GM03348 (cell line): ENCODE measurements at places on chromosomes 1 and 21.

DNA sequence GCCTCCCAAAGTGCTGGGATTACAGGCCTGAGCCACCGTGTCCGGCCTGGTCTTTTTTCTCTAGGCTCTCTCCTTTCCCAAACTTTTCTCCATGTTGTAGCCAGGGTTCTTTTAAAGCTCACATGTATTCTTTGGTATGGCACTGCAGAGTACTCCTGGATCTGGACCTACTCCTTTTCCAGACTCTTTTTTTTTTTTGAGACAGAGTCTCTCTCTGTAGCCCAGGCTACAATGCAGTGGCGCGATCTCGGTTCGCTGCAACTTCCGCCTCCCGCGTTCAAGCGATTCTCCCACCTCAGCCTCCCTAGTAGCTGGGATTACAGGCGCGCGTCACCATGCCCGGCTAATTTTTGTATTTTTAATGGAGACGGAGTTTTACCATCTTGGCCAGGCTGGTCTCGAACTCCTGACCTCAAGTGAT is 602 bp upstream of the MED18 start:
- DNase-seq, result no peak

DNA sequence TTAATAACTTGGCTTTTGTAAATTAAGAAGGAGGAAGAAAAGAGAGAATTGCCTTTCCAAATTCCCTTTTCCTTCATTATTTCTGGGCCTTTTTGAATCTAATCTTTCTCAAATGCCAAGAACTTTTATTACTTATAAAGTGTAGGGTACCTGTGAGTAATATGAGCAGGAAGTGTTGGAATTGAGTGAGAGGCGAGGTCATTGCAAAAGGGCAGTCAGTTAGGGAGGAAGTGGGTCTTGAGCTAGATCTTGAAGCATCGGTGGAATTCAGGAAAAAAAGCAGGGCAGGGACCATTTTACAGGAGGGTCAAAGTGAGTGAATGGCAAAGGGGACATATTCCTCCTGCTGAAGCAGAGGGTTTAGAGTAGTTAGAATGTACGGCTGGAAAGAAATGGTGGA is 23.4 kb downstream of the DDI2 start:
- DNase-seq, result no peak

DNA sequence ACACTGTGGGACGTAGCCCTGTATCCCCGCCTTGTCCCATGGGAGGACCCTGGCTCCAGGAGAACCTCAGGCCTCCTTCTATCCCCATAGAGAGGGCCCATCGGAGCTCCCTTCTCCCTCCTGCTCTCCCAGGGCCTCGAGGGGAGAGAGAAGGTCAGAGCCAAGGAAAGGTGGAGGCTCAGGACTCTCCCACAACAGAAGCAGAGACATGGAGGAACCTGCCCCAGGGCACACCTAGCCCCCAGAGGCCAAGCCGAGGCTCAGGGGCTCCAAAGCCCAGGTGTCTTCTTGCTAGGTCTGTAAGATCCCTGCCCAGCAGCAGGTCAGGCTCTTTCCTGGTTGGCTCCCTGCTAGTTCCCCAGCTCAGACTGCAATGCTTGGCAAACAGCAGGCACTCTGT is 34.4 kb upstream of the ARF1 start:
- DNase-seq, result no peak

DNA sequence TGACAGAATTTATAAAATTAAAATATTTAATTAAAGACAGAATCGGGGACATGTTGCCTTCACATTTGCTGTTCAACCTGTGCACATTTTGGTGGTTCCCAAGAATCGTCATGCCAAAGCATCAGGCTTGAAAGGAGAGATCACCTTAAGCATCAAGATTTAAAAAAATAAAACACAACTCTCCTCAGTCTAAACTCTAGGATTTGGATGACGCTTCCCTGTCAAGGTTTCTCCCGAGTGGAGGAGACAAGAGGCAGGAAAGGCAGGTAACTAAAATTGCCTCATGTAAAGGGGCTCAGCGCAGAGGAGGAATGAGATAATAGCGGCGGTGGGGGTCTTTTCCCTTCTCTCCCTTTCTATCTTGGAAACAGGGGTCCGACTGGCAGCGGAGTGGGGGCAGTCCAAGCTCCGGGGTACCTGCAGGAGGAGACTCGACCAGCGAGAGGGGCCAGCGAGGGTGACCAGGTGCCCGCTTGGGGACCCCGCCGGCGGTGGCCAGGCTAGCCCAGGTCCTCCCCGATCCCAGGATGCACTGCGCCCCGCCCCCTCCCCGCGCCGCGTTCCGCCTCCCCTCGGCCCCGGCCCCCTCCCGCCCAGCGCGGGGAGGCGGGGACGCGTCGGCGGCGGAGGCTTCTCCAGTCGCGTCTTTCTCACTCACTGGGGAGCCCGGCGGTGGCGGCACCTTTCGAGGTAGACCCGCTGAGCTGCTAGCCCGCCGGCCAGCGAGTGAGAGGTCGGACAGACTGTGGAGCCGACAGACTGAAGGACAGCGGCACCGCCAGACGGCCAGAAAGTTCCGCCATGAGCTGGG is at the start of gene FNBP1L:
Gene FNBP1L (plus strand): TSS at position 638 of the 811 bp plus-strand sequence. CDS start 164 bp downstream, at position 802.
- DNase-seq, result peak; percentile 95

- DNase-seq, result no peak
These were observed 140.1 kb upstream of the NRIP1 start for GRCh38 chr21:15204970-15205286.

GRCh38 chr1:46622344-46622743 is 5.7 kb upstream of the MOB3C start:
- DNase-seq, result peak; percentile 63

GRCh38 chr1:230105754-230106625 is 39.0 kb downstream of the GALNT2 start:
- DNase-seq, result peak; percentile 77

DNA sequence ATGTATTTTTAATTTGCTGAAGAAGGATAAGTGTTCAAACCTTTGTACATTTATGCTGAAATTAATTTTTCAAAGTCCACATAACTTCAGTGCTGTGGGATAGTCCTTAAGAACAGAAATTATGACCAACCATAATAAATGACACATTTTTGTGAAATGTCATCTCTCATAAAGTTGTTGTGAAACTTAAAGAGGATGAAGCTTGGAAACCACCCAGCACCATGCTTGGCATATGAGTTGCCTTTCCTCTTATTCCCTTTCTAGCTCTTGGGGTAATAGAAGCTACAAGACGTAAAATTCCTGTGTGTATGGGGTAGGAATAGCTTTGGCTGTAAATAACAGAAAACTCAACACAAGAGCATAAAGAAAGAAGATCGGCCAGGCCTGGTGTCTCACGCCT is 18.9 kb upstream of the USP24 start:
- DNase-seq, result peak; percentile 62

- peak; percentile 77 for DNase-seq
These were observed 2.8 kb upstream of the ENAH start for GRCh38 chr1:225655509-225656258.

GRCh38 chr21:8989261-8989711 is 1532.1 kb upstream of the TPTE start:
- DNase-seq, result no peak

- peak; percentile 18 for DNase-seq
These were observed 143.1 kb downstream of the TGFBR3 start for GRCh38 chr1:91742848-91743292.

- no peak for DNase-seq
These were observed 68.3 kb upstream of the BCAR3 start for GRCh38 chr1:93749894-93750301.

DNA sequence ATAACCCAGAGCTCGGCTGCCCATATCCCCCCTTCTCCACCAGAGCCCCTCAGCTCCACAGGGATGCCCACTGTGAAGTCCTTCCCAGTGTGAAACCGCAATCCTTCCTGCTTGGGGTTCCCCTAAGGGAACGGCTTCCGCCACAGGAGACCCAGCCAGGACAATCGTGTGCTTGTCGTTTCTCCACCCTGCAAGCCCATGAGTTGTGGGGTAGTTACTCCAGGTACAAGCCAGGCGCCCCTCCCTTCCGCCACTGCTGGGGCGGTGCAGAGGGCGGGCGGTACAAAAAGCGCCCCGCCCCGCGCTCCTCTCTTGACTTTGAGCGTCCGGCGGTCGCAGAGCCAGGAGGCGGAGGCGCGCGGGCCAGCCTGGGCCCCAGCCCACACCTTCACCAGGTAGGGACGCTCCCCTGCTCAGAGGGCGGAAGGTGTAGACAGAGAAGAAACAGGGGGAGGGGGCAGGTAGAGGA is at the start of gene TINAGL1:
Gene TINAGL1 (plus strand): TSS at position 315 of the 469 bp plus-strand sequence. CDS start 634 bp downstream, outside the sequence.
- no peak for DNase-seq

DNA sequence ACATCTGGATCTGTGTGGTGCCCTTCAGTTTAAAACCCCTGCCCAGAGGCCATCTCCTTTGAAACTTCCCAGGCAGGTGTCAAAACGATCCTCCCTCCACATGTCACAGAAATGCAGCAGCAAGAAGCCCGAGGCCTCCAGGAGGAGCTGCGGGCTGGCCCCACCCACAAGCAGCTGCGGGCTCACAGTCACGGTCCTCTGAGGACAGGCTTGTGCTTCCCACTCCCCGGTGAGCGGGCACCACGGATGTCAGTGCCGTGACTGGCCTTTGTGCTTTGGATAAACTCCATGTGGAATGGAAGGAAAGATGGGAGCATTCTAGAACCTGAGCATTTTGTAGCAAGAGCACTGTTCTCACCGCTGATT is 65.8 kb downstream of the SIK1 start:
- no peak for DNase-seq

GRCh38 chr1:15950763-15951295 is 25.1 kb downstream of the ZBTB17 start:
- peak; percentile 65 for DNase-seq

DNA sequence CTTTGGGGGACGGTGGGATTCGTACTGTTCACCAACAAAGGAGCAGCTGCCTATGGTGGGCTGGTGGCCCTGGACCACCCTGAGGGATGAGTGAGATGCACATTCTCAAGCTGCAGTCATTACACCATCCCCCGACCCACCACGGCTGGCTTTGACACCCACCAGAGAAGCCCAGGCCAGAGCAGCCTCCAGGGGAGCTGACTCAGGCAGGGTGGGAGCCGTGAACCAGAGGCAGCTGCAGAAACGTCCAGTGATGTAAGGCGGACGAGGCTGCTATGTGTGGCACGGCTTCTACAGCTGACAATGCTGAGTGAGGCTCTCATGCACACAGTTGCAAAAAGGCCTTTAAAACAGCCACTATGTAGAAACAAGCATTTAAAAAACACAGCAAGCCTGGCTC is 40.1 kb downstream of the CHAF1B start:
- DNase-seq, result no peak

GRCh38 chr1:81410351-81410750 is 390.4 kb upstream of the ADGRL2 start:
- DNase-seq, result no peak

DNA sequence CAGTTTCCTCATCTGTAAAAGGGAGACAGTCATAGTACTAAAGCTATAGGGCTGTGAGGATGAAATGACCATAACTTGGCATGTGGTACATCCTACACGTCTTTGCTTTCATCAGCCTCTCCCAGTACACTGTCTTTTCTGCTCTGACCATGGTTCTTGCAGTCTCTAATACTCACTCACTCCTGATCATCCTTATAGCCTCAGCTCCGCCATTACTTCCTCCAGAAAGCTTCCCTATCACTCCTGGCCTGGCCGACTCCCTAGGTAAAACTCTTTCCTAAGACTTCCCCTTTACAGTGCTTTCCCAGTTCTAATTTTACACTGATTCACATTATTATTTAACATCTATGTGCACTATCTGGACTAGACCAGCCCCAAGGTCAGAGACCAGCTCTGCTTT is 5.0 kb upstream of the MRPL24 start:
- no peak for DNase-seq

- peak; percentile 26 for DNase-seq
These were observed 17.3 kb downstream of the CSF1 start for GRCh38 chr1:109927911-109928321.

DNA sequence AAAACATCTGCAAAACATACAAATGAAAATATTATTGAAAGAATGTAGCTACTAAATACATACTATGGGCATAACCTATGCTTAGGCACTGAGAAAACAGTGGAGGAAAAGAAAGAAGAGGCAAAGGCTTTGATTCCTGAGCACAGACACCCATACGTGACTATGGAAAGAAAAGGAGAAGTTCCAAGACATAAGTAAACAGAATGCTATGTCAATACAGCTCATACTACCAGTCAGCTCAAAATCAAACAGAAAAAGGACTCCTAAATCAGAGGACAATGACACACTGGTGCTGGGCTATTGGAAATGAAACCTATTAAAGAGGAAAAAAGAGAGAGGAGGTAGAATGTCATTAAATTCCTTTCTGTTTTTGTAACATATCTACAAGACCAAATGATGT is 225.4 kb downstream of the SMYD3 start:
- no peak for DNase-seq

DNA sequence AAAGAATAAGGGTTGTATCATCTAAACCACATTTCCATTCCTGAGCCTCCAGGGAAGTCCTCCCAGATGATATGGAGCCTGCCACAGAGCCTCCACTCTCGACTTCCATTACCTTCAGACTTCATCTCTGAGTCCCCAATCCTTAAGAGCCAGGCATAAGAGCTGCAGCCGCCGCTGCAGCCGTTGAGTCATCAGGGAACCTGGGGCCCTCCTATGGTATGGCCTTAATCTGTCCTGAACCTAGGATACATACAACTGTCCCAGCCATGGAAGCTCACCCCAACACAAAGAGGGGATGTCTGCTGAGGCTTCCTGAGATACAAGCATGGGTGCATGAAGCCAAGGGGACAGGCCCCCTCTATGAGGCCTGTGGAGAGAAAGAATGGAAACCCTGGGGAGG is 16.3 kb downstream of the TAL1 start:
- DNase-seq, result no peak

DNA sequence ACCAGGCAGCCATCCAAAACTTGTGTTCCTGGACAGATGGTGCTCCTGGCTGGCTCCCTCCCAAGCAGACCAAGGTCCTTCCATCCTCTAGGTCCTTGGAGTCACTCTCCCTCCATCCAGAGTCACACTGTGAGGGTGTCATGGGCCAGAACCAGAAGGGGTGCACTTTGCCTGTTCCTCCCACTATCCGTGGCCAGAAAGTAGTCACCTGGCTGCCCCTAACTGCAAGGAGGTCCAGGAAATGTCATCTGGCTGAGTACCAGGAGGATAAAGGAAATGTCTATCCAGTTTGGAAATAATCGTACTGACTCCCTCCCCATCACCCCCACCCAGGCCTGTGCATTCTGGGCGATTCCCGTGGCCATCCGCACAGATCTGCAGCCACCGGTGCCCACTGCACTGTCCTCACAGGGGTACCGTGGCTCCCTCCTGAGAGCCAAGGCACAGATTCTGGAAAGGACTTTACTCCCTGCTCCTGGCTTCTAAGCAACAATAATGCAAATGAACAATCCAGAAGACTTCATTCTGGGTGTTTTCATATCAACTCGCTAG is 253.2 kb downstream of the NPHP4 start:
- DNase-seq, result no peak

- DNase-seq, result no peak
These were observed 62.0 kb upstream of the HOOK1 start for GRCh38 chr1:59752556-59753414.

GRCh38 chr1:152398812-152399698 is 15.0 kb downstream of the CRNN start:
- DNase-seq, result no peak

DNA sequence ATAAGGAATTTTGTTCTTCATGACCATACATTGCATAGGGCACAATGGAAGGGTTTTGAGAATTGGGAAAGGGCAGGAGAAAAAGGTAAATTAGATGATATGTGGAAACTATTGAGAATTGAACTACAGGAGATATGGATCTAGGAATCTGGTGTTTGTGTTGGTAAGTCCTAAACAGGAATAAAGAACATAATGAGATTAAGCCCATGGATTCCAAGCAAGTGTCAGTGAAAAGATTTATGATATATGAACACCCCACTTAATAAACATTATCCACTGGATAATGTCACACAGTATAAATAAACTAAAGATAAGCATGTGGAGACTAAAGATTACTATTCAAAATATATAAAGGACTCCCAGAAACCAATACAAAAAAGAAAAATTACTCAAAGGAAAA is 98.2 kb downstream of the TNFSF18 start:
- DNase-seq, result no peak
